ENCODE measurements at places on chromosomes 1 and 21.

DNA sequence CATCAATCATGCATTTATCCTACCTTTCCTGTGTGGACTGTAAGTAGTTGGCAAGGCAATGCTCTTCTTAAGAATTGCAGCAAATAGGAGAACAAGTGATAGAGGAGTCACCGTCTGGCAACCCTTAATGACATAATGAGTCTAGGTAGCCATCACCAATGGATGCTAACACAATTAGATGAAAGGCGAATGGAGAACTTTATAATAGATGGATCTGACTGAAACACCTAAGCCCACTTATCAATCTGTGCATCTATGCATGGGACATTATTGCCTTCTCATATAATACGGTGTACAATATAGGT, 18.9 kb upstream of the CAPN8 start:
- DNase-seq = no peak

DNA sequence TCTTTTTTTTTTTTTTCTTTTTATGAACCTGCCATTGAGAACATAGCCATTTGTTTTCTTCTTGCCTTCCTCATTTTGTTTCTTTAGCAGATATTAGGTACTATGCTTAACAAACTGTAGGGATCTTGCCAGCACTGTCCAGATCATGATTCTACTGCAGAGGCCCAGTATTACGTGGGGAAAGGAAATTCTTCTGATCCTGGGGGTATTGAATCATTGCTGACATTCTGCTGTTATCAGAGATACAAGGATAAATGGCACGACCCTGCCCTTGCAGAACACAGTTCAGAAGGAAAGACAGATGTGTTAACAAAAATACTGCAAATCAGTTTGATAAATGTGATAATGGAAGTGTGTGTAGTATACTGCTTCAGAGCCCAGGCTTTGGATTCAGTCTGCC, 56.2 kb downstream of the BTBD8 start:
- no peak for DNase-seq

DNA sequence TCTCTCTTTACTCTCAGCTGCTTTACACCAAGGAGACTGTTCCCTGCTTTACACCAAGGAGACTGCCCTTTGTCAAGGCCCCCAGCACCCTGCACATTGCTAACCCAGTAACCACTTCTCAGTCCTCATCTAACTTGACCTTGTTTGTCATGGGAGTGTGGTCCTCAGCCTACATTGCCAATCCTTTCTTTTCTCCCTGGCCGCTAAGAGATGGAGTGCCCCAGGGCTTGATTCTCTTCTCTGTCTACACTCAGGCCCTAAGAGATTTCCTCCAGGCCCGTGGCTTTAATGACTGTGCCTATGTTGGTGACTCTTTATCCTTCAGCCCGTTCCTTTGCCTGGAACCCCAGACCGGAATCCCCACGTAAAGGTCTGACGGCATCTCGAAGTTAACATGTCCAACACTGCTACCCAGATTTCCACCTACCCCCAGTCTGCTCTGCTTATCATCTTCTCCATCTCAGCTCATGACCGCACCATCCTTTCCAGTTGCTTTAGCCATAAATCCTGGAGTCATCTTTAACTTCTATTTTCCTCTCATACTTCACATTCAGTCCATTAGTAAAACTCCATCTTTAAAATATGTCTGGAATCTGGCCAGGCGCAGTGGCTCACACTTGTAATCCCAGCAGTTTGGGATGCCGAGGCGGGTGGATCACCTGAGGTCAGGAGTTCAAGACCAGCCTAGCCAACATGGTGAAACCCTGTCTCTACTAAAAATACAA, 9.5 kb upstream of the SEMA4A start:
- no peak for DNase-seq

GRCh38 chr1:91552091-91552490, 51.4 kb downstream of the CDC7 start:
- DNase-seq = no peak

DNA sequence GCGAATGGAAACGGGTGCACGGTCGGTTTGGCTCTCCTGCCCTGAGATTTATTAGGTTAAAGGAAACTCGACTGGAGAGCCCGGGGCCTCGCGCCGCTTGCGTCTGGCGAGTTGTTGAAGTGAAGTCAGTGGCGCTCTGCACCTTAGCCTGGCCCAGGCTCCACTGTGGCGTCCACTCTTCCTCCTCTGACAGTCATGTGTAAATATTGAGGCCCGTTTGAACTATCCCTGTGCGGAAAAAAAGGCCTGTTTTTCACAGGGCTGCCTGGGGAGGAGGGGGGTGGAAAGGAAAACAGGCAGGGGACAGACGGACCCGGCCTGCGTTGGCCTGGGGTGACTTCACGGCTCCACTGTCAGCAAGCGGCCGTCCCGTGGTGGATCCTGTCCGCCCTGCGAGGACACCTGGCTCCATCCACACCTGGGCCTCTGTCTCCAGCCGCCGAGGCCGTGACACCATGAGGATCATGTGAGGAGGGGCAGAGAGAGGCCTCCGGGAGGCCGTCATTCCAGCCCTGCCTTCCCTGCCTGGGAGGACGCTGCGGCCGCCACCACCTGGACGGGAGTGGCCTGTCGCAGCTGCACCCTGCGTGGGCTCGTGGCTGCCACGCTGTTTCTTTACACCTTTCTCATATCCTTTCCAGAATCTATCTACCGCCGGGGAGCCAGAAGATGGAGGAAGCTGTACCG, 59.8 kb downstream of the FAAP20 start:
- peak; percentile 51 for DNase-seq

GRCh38 chr1:25167269-25168192, 64.8 kb downstream of the SYF2 start:
- DNase-seq = peak; percentile 63

GRCh38 chr1:47178020-47178419, 11.8 kb downstream of the PDZK1IP1 start:
- no peak for DNase-seq

DNA sequence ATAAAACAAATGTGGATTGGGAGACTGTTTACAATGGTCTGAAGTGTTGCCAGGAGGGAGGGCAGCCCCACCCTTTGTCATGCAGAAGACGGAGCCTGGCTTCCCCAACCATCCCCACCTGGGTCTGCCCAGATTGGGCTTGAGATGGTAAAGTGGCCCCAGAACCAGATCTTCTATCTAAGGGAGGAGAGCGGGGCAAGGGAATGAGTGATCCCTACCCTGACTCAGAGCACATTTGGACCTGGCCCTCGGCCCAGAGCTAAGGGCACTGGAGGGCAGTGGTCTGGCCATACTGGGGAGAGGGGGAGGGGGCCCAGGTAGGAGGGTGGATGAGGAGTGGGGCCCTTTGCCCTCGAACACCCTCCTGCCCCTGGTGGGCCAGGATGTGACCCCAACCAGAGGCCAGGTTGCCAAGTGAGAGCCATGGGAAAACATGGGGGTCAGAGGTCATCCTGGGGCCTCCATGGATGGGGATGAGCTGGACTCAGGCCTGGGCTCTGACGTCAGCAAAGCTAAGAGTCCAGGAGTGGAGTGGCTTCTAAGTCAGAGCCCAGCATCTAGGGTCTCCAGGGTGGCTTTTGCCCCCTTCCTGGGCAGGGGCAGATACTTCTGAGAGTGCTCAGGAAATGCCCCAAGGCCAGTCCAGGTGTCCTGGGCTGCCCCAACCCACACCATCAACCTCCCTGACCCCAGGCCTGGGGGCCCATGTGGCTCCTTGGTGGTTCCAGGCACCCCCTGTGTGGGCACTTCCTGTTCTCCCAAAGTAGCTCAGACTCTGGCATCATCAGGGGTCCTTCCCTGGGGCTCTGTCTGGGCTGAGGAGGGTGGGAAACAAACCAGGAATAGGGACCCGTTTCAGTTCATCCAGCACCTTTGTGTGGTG, 1.6 kb upstream of the LEFTY1 start:
- no peak for DNase-seq
